RPMI7951 (cell line): ENCODE measurements at places on chromosomes 16 and 17. TPM values are rescaled to one million over a fixed set of nuclear protein-coding genes. Genes with fewer than 3 reads are reported as not detected.

- DNase-seq: no peak
Measured at GRCh38 chr16:22027633-22028032, 19.7 kb downstream of the MOSMO start.

The HOXB2 gene
- total RNA-seq: 11.9 and 15.1 TPM in 2 replicates

DNA sequence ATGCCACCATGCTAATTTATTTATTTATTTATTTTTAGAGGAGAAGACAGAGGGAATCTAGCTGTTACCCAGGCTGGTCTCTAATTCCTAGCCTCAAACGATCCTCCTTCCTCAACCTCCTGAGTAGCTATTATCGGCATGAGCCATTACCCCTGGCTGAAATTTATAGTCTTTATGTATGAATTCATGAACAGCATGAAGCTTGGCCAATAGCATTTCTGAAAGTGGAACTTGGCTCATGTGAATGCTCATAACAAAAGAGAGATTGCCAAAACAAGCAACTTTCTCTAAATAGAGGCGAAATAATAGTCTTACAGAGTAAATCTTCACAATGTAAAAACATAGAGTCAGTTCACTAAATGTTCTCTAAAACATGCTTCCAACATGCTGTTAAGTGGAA is 30.1 kb upstream of the SMURF2 start:
- no peak for DNase-seq

DNA sequence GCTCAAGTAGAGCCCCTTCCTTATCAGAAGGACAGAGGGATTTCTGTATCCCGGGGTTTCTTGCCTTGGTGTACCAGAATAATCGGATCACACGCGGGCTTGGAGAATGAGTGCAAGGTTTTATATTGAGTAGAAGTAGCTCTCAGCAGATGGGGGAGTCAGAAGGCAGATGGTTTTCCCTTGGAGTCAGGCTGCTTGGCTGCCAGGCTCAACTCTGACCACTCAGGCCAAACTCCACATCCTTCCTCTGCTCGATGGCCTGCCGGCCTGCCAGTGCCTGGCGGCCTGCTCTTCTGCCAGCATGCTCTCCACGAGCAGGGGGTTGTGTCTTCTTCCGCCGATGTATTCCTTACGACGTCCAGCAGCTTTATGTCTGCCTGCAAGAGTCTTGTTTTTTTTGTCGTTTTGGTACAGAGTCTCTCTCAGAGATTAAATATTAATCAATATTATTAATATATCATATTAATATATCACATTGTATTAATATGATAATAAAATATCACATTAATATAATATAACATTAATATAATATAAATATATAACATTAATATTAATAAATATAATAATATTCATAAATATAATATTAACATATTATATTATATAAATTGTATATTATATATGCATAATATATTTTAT is 229.2 kb upstream of the WSCD1 start:
- no peak for DNase-seq

The HOXB6 gene
- total RNA-seq: 4.8 and 7.3 TPM in 2 replicates

GRCh38 chr17:48027322-48027981 is 10.1 kb downstream of the COPZ2 start:
- DNase-seq: no peak

DNA sequence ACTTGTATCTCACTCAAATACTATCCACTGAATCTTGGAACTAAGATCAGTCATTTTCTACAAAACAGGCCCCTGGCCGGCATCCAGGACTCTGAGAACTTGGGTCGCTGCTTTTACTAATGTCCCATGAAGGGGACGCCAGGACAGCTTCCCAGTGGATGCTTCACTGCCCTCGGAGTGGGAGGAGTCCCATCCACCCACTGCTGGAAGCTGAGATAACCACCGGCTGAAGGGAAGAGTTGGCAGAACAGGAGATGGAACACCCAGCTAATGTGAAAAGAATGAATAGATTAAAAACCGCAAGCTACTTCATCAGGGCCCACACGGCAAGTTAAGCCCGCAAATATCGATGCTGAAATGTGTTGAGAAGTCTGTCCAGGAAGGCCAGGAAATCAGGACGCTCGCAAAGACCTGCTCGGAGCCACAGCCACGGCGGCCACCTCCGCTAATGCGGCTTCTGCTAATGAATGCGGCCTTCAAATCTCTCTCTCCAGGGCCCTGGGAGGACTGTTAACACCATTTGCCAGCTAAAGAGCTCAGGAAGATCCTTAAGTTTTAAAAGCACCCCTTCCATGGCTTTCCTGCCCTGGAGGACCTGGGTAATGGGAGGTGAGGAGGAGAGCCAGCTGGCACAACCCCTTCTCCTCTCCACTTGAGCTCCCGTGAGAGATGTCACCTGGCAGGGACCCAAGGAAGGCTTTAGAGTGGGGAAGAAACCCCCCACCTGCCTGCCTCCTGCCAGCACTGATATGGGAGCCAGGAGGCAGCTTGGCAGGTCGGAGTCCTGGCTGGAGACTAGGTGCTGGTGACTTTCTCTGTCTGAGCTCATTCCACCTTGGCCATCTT is 226.6 kb upstream of the RPL38 start:
- DNase-seq: no peak

DNA sequence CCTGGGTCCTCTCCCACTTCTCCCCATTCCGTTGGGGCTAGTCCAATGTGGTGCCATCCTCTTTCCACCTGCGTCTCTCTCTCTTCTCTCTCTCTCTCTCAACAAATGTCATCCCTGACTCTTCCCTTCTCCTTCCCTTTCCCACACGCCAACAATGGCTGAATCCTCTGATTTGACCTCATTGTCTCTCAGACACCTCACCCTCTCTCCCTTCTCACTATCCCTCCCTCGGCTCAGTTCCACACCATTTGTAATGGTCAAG is 628 bp upstream of the ZNF18 start:
- DNase-seq: no peak

The SOX15 gene
- total RNA-seq: not detected in 2 replicates

The LITAFD gene
- not detected in 2 replicates for total RNA-seq
